ENCODE measurements at places on chromosomes 1 and 21.

- no peak for DNase-seq
These were observed 8.9 kb upstream of the LCE5A start for GRCh38 chr1:152501704-152502103.

DNA sequence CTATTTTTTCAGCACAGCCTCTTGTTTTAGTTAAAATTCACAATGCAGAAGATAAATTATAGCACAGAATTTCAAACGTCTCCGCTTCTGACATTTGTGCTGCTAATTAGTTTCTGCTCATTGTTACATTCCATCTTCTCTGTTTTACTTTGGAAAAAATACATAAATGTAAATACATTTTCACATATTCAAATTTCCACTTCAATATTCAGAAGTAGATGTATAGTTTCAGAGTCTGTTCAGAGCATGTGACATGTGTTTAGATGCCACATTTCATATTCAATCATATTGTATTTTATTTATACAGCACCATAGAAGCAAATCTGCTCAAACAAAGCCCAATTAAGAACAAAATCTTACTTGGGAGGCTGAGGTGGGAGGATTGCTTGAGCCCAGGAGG lies 19.6 kb downstream of the TMEM35B start:
- DNase-seq, result no peak

DNA sequence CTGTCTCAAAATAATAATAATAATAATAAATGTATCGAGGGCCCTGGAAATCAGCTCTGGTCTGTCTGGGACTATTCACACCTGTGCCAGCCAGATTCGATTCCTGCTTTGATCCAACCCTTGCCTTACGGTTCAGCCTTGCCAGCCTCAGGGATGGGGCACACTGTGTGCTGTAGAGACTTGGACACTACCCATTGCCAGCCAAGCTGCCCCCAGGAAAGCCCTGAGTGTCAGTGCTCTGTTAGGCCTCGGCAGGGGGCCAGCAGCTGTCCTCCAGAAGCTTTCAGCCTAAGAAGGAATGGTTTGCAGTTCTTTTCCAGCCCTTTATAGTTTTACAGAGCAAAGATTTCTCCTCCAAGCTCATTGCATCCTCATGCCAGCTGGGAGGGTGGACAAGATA lies 96.2 kb upstream of the RUNX3 start:
- DNase-seq, result no peak

- DNase-seq, result no peak
These were observed 171.2 kb downstream of the LTN1 start for GRCh38 chr21:28821276-28822122.

DNA sequence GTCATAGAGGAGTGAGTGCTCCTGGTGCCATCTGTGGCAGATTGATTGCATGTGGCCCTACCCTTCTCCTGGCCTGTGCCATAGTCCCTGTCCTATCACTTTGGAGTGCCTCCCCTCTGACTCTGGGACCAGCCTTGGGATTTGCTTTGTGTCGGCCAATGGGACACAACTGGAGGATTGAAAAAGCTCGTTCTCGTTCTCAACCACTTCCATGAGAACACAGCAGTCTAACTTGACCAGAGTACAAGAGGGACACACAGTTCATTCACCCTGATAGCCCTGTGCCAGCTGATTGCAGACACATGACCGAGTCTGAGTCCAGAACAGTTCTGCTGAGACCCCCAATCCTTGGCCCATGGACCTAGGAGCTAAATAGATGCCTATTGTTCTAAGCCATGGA lies 47.8 kb downstream of the C1orf198 start:
- no peak for DNase-seq

- DNase-seq, result peak; percentile 61
These were observed 154.2 kb downstream of the ZP4 start for GRCh38 chr1:237736372-237737029.

DNA sequence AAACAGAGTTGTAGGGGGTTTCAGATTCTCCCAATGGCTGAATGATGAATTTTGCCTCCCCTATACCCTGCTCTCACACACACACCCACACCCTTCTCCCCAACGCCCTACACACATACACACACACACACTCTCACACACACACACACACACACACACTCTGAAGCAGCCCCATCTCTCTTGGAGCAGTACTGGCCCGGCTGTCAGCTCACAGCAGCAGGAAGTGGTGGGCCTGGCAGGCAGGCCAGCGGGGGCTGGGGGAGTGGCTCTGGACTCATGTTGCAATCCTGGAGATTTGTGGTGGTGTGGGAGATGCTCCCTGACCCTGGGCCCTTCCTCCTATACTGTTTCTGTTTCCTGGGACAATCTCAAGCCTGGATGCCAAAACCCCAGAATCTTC lies 2.2 kb downstream of the IKBKE start:
- no peak for DNase-seq

DNA sequence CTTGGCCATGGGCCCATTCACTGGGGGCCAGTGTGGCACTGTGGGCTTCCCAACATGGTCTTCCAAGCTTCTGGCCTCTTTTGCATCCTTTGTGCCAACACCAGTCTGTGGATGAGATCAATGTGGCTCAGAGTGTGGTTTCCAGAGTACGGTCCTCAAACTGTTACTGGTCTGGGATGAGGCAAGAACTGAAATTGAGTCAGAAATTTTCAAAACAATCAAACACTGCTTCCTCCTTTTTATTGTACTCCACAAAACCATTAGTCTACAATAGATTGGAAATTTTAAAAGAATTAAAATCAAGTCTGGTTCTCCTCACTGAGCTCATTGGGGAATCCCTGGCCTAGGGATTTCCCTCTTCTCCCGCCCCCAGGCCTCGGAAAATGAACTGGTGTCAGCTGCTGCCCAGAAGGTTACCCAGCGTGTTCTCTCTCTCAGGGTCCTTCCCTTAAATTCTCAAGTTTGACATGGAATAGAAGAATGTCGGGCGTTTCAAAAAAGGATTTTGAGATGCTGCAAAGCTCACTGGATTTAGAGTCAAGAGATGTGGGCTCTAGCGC lies 222.0 kb downstream of the SDCCAG8 start:
- no peak for DNase-seq

DNA sequence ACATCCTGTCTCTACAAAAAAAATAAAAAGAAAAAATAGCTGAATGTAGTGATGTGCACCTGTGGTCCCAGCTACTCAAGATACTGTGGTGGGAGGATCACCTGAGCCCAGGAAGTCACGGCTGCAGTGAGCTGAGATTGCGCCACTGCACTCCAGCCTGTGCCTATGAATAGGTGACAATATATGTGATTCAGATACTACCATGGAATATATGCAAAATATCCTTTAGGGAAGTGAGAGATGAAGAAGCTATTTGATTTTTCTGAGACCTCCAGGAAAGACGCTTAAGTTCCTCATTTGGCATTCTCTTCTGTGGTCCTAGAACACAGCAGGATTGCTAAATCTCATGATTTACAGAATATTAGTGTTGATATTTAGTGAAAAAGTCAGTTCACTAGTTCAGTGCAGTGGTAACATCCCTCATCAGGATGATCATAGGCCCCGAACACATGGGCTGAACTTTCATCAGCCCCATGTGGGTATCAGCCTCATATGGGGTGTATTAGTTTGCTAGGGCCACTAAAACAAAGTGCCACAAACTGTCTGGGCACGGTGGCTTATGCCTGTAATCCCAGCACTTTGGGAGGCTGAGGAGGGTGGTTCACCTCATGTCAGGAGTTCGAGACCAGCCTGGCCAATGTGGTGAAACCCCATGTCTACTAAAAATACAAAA lies 6.0 kb upstream of the VASH2 start:
- DNase-seq, result no peak

- no peak for DNase-seq
These were observed 20.1 kb downstream of the OSBPL9 start for GRCh38 chr1:51636764-51637522.

DNA sequence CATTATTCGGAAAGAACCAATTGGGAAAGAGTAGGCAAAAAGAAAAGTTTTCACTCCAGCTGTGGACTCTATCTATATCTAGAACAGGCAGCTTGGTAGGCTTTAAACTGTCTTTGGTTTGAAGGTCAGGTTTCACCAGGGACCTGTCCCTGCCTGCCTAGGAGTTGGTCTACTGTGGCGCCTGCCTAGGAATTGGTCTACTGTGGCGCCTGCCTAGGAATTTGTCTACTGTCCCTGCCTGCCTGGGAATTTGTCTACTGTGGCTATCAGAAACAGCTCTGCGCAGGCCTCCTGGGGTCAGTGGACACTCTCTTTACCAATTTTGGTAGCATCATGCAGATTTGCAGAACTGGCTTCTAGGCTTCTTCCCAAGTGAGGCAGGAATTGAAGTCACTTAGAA lies 13.8 kb downstream of the USP25 start:
- no peak for DNase-seq

- DNase-seq, result no peak
These were observed 245.7 kb downstream of the TOMM20 start for GRCh38 chr1:234882898-234883297.

DNA sequence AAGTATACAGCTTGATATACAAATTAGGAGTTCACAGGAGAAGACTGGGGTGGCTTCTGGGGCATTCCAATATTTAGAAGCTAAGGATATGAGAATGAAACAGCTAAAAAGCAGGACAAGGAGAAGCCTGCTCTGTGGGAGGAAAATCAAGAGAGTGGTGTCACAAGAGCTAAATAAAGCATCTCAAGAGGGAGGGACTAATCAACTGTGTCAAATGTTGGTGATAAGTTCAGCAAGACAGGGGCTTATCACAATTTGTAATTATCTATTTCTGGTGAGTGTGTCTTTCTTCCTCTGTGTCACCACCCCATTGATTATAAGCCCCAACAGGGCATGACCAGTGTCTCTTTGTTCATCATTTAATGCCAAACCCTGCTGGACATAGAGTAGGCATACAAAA lies 295.8 kb upstream of the DUSP10 start:
- no peak for DNase-seq

DNA sequence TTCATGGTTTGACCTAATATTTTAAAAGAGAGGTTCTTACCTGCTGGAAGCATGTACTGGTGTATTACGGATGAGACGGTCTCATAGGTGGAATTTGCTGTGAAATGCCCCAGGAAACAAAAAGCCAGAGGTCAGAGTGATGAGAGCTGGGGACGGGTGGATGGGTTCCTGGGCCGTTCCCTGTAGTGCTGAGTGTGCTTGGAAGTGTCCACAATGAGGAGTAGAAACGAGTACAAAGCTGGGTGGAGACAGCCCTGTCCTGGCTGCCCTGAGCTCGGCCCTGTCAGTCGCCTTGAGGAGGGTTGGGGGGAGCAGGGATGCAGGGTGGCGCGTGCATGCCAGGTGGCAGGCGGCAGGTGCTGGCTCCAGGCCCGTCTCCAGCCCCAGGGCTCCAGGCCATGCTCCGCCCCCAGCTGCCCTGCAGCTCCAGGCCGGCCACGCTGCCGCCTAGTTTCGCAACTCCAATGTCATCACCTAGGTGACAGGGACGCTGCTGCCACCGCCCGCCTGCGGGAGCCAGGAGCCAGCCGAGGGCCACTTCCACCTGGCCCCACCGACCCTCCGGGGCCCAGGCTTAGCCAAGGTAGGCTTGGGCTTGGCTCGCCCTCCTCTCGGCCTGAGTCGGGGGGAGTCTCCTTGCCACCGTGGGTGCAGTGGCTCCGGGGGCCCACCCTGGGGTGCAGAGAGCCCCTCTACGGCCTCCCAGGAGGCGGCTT lies 16.4 kb downstream of the TP73 start:
- no peak for DNase-seq

- DNase-seq, result no peak
These were observed 122.2 kb upstream of the VAMP3 start for GRCh38 chr1:7648761-7649384.

Measured in hematopoietic multipotent progenitor cell treated with erythropoietin and hydrocortisone succinate and interleukin-3 and kit ligand, for 8 days (in vitro differentiated cells).